Stimulated activated CD4-positive, alpha-beta T cell treated with anti-CD3 and anti-CD28 coated beads, TNF-alpha, amount 100 ng/mL, for 48 hours (primary cell): ENCODE measurements at places on chromosomes 3 and 15.

GRCh38 chr3:13647298-13648059 is 98.6 kb downstream of the FBLN2 start:
- no peak for DNase-seq

- DNase-seq = peak; percentile 86
Measured at GRCh38 chr15:63600616-63601025, 3.4 kb downstream of the FBXL22 start.

- DNase-seq = no peak
Measured at GRCh38 chr15:71654720-71655174, 155.6 kb upstream of the NR2E3 start.

DNA sequence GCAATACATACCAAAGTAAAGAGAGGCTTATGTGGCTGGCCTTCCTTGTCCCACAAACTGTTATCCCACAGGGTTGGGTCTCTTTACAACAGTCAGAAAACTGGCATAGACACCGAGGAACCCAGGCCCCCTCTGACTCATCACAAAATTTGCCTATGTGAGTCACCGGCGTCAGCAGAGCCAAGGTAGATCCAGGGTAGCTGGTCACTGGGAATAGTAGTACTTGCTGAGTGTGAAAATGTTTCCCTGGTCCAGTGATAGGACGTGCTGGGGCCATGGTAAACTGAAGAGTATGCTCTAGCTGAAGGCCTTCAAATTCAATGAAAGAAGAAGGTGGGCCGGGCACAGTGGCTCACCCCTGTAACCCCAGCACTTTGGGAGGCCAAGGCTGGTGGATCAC is 27.1 kb upstream of the SKIL start:
- no peak for DNase-seq

- DNase-seq = no peak
Measured at GRCh38 chr15:25700916-25701315, 162.2 kb downstream of the ATP10A start.

DNA sequence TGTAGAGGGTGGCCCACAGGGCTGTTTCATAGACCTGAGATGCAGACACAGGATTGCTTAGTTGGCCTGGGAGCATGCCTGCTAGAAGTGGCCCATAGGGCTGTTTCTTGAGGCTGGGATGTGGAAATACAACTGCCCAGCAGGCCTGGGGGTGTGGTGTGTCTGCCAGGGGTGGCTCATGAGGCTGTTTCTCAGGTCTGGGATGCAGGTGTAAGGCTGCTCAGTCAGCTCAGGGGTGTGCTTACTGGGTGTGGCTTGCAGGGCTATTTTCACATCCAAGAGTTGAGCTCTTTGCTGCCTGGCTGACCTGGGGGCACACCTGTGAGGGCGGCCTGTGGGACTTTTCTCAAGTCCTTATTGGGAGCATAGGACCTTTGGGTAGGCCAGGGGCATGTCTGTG is 131.3 kb downstream of the DOCK3 start:
- no peak for DNase-seq

GRCh38 chr3:16529264-16529663 is 15.8 kb upstream of the RFTN1 start:
- DNase-seq = no peak

DNA sequence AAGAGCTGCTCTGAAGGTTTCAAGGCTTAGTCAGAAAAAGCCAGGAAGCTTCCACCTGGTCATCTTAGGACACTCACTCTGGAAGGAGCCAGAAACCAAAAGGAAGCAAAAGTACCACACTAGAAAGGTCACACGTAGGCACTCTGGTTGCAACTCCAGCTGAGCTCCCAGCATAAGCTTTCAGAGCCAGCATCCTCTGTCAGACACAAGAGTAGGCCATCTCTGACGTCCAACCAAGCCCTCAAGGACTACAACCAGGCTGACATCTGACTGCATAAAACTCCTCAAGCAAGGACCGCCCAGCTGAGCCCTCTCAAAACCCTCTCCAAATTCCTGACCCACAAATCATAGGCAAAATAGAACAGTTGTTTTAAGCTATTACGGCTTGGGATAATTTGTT is 12.8 kb downstream of the SH3BP5 start:
- no peak for DNase-seq

DNA sequence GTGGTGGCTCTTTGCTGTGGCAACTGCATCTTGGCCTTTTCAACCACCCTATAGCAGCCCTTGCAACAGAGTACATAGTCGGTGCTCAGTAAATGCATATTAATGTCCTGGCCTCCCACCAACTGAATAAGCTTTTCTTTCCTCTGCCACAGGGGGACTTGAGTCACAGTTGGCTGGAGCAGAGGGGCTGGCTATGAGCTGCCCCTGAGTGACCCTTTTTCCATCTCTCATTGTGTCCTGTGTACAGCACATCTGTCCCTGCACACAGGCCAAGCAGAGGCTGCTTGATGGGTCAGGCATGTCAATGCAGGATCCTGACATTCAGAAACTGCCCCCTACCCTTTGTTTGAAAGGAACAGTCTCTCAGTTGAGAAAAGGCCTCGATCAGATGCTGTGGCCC is 22.4 kb downstream of the SPSB4 start:
- no peak for DNase-seq

DNA sequence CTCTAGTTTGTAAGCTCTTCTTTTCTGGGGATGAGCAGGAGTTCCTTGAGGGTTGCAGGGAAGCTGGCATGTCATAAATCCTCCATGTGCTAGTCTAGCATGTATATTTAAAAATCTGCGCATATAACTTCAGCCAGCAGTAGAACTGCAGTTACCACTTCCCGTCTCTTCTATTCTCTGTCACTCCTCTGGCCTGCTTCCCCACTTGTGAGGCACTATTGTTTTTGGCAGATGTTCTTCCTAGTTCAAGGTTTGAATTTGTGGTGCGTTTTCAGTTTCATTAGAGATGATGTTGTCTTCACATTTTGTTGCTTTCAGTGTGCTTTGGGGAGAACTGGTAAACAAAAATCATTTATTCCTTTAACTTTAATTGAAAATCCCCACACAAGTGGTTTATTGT is 169.1 kb upstream of the ZPLD1 start:
- DNase-seq = no peak

DNA sequence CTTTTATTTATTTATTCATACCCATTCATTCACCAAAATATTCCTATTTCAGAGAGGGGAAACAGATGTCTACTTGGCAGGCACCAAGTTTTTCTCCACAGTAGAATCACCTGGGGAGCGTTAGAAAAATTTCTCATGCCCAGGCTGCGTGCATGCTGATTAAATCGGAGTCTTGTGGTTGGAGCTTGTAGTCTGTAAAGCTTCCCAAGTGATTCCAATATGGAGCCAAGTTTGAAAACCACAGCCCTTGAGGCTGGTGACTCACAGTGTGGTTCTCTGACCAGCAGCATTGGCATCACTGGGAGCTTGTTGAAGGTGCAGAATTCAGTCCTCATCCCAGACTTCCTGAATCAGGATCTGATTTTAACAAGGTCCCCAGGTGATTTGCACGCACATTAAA is 49.7 kb downstream of the PDHB start:
- no peak for DNase-seq

GRCh38 chr3:131231710-131232389 is 149.7 kb upstream of the NUDT16 start:
- no peak for DNase-seq

GRCh38 chr3:125000661-125001060 is 55.1 kb downstream of the HEG1 start:
- no peak for DNase-seq

DNA sequence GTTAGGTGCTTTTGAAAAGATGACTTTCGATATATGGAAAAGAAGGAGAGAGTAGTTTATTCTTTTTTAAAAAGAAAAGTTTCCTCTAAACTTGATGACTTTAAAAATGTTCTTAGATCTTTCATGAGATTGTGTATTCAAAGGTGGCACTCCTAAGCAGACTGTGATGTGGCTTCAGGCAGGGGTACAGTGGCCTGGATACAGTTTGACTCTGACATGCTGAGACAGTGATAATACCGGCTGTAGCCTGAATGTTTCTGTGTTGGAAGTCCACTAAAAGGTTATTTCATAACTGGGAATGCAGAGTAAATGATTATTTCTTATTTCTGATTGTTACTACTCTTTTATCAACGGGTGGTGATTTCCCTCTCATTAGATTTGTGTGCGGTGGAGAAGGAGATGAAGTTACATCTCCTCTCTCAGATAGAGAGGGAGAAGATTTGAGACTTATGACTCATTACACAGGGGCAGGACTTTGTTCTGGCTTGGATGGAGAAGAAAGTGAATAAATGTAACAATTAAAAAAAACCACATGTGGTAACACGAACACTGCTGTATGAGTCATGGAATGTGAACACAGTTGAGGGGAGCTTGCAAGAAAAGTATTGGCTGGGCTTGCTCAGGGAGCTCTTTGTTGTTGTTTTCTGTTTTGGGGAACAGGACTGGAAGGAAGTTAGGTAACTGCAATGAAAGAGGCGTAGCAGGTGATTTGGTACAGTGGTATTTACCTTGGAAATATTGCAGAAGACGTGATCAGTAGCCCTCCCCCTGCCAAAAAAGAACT is 21.6 kb downstream of the SPTSSB start:
- DNase-seq = no peak
